ENCODE measurements at places on chromosomes 1 and 21.

DNA sequence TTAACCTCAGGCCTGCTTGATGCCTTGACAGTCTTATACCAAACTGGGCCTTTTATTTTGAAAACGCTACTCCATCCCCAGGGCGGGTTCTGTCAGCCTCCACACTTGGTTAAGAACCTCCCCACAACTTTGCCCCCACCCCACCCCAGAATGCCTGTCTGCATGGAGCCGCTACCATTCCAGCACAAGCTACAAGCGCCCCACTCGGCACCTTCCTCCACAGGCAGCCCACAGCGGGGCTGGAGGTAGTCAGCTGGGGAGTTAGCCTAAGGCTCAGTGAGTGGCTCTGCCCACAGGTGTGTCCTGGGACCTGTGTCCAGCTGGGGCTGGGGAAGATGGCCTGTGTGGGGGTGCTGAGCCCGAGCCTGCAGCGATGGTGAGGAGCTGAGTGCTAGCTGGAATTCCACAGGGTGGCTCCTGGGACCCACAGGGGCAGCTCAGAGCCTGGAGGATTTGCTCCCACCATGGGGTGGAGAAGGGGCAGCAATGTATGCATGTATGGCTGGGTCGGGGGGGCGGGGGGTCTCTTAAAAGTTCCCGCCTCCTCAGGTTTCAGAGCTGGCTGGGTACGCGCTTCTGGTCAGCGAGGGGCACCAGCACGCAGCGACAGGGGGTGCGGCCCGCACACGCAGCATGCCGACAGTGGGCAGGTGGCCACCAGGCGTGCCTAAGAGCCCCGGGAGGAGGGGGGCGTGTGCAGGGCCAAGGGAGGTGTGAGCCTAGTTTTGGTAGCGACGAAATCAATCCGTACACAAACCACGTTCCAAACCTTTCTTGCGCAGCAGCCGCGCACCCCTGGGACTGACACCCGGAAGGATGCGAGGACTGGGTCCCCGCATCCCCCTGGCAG is 917 bp downstream of the ETNK2 start:
- no peak for DNase-seq

GRCh38 chr1:63368131-63368530 is 704 bp downstream of the ALG6 start:
- no peak for DNase-seq

DNA sequence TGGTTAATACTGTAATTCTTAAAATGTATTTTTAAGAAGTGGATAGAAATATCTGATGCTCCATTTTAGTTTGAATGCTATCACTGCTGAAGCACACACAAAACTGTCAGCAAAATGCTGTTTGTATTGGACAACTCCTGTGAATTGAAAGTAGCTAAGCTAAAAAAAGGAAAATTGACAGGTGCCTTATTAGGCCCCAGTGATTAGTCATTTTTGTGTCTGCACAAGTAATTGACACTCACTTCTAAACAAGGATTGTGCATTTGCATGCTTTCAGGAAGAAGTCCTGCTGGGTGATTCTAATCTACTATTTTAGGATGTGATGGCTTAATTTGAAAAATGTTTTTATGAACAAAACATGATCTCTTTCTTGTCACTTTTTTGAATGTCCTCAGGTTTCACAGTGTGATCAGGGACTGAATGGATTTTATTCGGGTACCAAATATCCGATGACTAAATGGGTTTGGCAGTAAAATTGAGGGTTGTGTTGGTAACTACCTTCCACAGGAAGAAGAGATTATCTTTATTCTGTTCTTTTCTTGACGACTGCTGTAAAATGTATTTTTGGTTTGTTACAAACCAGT is 13.0 kb upstream of the MAP3K7CL start:
- DNase-seq: no peak

GRCh38 chr1:106789686-106790085 is 266.8 kb upstream of the PRMT6 start:
- no peak for DNase-seq

DNA sequence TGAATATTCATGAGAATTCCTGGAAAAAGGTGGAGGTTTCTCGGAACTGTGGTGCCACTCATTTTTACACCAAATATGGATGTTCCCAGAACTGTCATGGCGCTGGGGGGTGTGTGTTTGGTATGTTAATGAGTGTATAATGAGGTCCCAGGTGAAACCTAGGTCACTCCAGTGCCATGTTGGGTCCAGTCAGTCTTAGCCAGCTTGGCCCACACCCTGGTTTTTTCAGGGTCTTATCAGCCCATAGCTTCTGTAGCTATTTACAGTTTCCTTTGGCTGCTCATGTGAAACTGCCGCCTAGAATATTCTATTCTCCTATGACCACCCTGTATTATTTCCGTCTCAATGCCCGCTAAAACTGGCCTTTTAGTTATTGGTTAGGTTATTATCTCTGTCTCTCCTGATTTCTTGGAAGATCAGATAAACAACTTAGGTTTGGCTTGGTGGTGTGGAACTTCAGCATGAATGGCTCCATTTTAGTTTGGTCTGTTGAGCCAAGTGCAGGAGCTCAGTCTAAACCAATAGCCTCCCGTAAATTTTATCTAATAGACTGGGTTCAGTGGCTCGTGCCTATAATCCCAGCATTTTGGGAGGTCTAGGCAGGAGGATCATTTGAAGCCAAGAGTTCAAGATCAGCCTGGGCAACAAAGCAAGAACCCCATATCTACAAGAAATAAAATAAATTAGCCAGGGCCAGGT is 42.1 kb upstream of the EDARADD start:
- no peak for DNase-seq

DNA sequence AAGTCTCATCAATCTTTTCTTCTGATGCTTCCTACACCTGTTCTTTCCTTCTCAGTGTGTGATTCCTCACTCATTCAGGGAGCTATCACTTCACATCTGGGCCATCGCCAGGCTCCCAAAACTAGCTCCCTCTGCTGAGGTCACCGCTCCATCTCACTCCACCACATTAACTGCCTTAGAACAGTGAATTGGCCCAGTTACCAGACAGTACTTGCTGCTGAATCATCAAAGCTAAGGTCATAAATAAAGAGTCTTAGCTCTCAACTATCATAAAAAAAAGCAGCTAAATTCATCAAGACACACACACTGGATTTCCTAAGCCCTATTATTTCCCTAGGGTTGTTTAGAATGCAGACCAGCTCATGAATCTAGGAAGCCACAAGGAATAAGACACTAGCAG is 18.8 kb upstream of the SRM start:
- no peak for DNase-seq

DNA sequence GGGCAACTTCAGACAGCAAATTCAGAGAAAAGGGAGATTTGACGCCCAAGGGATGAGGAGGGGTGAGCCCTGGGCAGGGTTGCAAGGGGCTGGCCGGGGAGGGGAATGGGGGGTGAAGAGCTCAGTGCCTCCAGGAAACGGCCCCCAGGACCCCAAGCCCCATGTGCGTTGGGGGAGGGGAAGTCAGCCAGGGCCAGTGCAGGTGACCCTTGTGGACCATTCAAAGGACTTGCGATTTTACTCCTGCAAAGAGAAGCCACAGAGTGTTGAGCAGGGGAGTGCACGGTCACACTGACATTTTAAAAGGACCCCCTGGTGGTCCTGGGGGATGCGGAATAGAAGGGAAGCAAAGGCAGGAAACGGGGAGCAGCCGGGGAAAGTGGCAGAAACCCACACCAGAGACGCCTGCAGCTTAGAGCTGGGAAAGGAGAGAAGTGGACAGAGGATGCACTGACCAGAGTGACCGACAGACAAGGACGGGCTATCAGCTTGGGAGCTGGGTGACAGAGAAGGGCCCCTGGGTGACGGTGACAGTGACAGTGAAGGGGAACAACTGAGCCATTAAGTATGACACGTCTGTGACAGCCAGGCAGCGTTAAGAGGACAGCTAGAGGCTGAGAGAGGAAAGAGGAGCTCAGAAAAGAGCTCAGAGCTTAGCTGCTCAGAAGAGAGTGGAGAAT is 54.0 kb upstream of the TMEM51 start:
- DNase-seq: no peak

- DNase-seq: no peak
These were observed 40.9 kb downstream of the TNFRSF9 start for GRCh38 chr1:7899741-7900140.

DNA sequence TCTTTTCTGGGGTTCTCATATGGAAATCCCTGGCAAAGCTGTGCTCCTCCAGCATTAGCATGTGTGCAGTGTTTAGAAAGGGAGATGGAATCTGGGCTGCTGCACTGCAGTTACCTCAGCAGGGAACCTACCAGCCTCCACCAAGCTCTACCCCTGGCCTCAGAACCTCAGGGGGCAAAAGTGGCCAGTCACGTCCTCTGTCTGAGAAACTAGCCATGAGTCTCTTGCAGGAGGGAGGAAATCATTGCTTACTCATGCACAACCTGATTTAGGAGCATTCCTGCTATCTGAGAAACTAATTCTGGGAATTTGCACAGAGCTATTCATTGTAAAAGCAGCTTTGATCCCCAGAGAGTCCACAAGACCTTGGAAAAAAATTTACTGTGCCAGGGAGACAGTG is 80.6 kb upstream of the IPO9 start:
- no peak for DNase-seq

DNA sequence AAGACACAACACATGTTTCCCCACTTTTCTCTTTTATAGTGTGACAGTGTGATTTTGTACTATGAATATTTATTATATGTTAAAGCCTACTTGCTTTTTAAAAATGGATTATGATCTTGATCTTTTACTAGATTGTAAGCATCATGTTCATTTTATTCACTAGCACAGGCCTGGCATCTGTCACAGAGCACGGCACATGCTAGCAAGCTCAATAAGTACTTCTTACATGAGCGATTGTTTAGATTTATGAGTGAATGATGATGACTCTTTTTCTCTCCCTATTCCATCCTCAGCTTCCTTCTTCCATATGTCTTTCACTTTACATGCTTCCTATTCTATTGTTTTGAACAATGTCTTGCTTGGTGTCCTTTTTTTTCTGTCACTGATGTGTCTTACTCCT is 1454.1 kb downstream of the MRPL39 start:
- no peak for DNase-seq

DNA sequence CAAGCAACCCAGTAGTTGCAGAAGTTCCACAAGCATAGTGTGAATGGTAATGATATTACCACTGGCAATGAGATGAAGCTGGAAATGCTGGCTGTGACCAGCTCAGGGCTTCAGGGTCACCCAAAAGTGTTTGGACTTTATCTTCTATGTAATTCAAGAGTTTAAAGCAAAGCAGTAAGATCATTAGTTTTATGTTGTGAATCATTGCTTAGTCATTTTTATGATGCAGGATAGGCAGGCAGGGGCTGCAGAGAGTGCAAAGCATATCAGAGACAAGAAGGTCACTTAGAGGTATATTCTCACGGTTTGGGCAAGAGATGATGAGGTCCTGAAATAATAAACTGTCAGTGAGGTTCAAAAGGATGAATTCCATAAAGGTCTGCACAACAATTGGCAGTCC is 147.4 kb downstream of the OLFM3 start:
- no peak for DNase-seq

- no peak for DNase-seq
These were observed 1.4 kb downstream of the CAPN8 start for GRCh38 chr1:223664106-223664505.

DNA sequence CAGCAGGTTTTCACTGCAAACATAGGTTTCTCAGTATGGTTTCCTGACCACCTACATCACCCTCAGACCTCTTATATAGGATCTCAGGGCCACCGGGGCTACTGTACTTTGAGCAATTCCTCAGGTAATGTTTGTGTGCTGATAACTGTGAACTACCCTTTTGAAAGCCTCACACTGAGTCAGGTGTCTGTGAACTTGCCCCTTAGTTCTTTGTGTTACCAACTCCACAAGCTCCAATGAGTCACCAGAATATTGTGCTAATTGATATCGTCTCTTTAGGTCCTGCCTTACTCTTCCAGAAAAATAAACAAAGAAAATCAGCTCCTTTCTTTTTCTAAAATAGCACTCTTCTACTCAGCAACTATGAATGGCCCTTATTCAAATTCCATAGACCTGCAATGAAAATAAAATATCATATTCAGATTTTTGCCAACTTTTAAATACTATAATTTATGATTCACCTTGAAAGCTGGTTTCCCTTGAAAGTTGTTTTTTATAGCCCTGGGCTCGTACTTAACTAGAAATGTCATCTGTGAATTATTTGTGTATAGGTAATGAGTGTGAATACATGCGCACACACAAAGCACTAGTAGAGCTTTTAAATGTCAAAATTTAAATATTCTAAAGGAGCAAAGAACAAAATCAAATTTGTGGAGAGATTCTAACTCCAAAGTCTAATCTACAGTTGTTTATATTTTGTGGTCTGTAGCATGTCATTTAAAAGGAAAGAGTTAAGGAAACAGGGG is 88.1 kb upstream of the WARS2 start:
- no peak for DNase-seq

DNA sequence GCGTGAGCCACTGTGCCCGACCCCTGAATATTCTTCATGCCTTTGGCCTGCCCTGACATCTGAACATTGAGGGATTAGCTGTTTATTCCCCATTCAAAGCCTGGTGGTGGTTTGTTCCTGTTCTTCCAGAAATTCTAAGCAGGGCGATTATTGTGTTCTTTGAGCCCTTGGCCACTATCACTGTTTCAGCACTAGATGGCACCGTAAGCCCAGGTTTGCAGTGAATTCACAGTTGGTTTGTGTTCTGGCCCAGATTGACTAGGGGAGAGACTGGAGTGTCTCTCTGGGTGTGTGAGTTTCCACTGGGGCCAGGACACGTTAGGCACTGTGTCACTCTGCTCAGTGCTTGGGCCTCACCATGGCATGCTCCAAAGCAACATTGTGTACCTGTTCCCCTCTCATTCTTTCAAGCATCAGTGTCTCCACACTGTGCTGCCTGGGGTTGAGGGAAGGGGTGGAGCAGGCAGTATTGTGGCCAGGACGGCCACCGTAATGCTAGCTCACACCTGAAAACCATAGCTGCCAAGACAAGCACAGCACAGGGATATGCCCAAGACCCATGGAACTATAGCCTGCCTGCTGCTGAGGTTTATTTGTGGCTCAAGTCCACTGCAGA is 52.7 kb downstream of the PKN2 start:
- DNase-seq: no peak

DNA sequence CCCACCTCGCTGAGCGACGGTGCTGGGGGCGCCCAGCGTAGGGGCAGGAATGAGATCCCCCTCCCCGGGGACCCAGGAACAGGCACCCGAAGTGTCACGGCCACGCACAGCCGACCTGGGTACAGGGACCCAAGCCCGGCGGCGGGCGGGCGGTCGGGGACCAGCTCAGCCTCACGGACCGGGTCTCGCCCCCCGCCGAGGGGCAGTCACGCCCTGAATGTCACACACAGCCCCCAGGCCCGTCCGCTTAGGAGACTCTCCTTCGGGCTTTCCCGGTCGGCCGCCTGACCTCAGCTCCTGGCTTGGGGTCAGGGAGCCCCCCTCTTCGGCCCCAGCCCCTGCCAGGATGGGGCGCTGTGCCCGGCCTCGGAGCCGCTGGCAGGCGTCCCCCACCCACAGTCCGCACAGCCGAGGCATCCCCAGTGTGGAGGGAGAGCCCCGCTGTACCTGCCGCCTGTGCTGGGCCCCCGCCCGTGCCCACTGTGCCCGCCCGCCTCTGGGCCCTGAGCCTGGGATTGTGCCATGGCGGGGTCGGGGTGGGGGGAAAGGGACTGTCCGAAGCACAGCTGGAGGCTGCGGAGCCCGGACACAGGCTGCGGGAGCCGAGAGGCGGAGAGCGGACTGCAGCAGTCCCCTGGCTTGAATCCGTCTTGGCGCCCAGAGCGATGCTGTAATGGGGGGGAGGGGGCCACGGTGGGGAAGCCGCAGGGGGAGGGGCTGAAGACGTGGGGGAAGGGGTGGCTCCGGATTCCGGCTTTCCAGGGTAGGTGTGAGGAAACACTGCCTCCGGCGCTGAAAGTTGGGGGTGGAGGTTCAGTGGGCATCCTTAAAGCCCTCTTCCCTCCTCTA is 627 bp upstream of the DLGAP3 start:
- no peak for DNase-seq

Data from activated T-cell treated with anti-CD3 and anti-CD28 coated beads for 24 hours (primary cell).